ENCODE measurements at places on chromosomes 16 and 17.

DNA sequence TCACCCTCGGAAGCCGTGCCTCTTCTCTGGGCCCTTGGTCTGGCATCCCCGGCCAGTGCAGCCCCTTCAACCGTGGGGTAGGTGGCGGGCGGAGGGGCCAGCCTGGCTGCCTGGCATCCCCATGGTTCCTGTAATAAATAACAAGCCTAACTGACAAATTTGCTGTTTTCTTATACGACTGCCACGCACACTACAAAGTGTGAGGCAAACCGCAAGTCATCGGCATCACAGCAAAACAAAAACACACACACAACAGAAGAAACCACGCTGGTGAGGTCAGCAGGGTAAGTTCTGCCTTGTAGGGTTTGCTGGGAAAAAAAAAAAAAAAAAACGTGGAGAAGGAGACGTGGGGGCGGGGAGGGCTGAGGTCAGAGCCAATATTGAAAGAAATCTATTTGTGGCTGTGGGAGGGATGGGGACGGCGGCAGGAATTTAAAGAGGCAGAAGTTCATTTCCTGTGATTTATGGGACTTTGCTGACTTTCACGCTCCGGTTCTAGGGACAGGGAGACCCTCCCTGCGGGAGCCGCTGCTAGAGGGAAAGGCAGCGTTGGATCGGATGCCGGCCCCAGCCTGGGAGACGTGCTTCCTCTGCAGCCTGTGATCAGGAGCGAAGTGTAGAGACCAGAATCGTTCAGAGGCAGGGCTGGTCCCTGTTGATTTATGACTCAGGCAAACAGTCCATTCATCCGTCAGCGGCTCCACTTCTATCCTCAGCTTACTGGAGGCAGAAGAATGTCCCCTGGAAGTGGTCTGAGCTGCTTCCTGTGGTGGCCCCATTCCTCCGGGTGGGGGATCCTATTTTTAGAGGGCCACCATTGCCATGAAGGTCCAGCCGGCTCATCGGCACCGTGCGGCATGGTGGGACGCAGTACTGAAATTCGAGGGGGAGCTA lies 162.8 kb downstream of the FOXL1 start:
- DNase-seq = no peak

- no peak for DNase-seq
Measured at GRCh38 chr16:57630931-57631845, 2.8 kb downstream of the ADGRG1 start.

DNA sequence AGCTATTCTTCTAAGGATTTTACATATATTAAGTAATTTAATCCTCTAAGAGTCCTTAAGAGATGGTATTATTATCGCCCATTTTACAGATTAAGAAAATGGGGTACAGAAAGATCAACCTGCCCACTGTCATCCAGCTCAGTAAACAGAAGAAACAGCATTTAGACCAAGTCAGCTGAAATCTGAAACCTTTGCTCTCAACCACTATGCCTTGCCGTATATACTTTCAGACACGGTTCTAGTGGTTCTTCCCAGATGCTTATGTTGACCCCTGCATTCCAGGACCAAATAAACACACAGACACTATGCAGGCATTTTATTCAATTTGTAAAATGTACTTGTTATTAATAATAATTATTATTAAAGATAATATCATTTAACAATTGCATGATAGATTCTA lies 854.8 kb downstream of the KCNJ2 start:
- no peak for DNase-seq

GRCh38 chr17:52036416-52036815 lies 122.1 kb downstream of the CA10 start:
- no peak for DNase-seq

- DNase-seq = peak; percentile 24
Measured at GRCh38 chr17:19762515-19762961, 14.4 kb upstream of the ALDH3A1 start.

DNA sequence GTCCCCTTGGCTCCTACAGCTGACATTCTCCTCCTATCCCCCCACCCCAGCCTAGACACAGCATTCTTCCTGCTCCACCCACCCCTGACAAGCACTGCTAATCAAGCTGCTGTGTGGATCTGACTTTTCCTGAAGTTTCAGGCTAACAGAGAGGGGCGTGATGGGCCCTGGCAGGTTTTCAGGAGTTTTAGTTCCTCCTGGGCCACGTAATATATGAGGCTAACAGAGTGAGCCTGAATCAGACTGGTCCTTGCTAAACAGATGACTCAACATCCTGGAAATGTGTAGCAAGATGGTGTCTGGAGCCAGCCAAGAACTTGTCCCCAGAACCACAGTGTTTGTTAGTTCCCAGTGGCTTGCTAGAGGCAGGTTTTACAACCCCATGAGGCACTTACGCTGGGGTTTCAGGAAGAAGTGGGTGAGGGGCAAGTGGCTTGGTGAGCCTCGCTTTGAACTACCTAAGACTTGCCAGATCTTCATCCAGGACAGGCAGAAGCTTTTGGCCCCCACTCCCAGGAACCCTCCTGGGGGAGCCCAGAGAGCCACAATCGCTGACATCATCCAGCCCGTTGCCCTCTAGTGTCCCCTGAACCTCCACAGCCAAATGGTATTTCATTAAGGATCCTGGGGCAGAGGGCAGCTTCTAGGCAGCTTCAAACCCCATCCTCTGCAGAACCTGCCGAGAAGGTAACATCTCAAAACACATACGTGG lies 15.9 kb downstream of the TMEM92 start:
- no peak for DNase-seq

- DNase-seq = no peak
Measured at GRCh38 chr17:47731396-47731795, 1.6 kb upstream of the TBX21 start.

GRCh38 chr16:19555938-19556771 lies 652 bp downstream of the VPS35L start:
- no peak for DNase-seq

DNA sequence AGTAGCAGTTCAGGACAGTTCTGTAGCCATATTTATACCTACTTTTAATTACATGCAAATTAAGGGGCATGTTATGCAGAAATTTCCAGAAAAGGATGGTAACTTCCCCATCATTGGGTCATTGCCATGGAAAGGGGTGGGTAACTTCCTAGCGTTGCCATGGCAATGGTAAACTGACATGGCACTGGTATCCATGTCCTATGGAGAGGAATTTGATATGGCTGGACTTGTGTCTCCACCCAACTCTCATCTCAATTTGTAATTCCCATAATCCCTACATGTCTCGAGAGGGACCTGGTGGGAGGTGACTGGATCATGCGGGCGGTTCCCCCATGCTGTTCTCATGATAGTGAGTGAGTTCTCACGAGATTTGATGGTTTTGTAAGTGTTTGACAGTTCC lies 35.6 kb upstream of the CACNG4 start:
- DNase-seq = no peak

- no peak for DNase-seq
Measured at GRCh38 chr16:85461022-85461813, 151.9 kb upstream of the GSE1 start.

DNA sequence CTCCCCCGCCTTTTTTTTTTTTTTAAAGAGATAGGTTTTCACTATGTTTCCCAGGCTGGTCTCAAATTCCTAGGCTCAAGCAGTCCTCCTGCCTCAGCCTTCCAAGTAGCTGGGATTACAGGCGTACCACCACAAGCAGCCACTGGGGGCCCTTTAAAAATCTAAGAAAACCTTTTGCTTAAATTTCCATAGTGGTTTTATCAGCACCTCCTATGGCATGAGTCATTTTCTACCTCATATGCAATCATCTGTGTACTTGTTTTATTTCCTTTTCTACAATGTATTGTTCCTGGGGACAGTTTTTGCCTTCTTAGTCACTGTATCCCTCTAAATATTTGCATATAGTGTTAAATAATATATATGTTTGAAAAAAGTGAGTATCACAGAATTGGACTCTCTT lies 29.2 kb downstream of the GNA13 start:
- no peak for DNase-seq

DNA sequence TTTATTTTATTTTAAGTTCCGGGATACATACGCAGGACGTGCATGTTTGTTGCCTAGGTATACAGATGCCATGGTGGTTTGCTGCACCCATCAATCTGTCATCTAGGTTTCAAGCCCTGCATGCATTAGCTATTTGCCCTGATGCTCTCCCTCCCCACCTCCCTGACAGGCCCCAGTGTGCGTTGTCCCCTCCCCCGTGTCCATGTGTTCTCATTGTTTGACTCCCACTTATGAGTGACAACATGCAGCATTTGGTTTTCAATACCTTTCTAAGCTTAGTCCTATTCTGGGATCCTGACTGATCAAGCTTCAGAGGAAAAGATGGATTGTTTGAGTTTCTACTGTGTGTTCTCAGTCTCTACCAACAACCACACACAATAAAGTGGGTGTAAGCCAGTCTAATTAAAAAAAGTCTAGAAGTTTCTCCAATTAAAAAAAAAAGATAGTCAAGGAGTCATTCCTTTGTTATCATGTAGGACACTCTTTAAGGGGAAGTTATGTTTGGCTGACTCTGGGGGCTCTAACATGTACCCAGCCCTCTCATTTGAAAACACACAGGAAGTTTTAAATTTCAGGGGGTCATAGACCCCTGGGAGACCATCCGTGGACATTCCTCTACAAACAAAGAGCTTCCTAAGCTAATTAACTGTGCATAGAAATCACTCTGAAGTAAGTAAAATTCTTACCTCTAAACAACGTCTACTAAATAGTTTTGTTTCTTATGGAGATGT lies 66.3 kb upstream of the ADAMTS18 start:
- DNase-seq = no peak

DNA sequence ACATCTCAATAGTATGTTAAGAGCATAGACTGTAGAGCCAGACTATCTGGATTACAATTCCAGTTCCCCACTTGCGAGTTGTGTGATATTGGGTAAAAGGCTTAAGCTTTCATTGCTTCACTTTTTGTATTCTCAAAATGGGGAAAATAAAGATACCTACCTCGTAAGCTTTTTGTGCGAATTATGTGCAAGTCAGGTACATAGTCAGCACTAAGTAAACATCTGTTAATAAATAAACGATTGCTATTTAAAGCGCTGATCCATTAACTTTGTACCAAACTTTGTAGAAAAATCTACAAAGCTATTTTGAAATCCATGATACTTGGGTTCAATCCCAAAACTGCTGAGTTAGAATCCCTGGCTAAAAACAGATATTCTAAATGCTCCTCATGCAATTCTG lies 19.6 kb downstream of the ABCA6 start:
- no peak for DNase-seq

GRCh38 chr17:48558057-48558830 lies 13.3 kb upstream of the HOXB2 start:
- DNase-seq = no peak

- no peak for DNase-seq
Measured at GRCh38 chr16:78796221-78796866, 696.9 kb downstream of the WWOX start.

DNA sequence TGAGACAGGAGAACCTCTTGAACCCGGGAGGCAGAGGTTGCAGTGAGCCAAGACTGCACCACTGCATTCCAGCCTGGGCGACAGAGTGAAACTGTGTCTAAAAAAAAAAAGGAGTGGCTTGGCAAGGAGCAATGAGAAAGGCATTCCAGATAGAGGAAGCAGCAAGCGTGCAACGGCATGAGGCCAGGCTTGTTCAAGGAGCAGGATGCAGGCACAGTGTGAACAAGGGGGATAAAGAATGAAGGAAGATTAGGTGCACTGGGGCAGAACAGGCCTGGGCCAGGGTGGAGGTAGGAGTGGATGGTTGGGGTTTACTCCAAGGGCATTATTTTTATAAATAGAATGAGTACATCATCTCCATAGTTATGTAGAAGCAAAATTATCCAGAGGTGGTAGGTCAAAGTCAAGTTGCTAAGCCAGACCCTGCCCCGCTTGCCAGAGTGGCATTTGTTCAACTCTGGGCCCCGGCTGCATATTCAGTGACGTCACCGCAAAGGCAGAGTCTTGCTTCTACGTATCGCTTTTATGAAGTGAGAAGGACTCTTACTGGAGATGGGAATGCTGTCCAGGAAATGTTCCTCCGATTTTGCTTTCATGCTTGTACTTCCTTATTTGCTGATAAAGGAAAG lies 100.2 kb downstream of the KATNIP start:
- no peak for DNase-seq
